ENCODE measurements at places on chromosomes 12 and 14.
A peak's percentile ranks its signal among the peaks of the same experiment; 100 is the strongest.

DNA sequence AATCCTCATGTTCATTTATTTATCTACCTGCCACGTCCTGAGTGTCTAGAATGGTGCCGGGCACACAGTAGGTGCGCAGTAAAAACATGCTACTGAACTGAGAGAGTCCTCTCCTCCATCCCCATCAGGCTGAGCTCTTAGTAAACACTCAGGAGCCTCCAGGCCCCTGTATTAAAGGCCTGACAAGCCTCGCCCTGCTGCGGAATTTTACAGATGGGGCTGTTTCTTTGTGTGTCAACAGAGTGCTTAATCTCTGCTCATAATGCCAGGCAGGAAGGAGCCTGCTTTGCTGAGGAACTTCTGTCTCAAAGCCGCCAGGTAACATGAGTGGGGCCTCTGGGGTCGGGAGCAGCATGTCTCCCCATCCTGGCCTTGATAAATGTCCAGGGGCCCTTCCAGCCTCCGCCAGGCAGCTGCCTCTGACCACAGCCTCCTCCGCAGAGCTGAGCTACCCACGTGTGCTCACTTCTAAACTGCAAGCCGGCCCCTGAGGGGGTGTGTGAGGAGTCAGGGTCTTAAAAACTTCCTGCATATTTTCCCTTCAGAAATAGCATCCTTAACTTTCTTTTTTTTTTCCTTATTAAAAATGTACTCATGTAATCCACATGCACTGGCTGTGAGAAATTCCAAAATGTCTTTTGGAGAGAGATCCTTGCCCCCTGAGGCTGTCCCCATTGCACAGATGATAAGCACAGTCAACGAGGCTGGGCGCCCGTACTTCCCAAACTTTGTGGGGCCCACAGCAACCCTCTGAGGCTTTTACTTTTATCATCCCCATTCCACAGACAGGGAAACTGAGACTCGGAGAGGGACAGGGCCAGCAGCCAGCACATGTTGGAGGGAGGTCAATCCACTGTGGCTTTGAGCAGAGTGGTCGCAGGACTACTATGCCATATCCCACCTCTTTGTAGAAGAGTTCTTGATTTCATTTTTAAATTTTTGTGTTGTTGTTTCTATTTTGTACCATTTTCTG lies 116.0 kb upstream of the NCOR2 start:
- peak; percentile 72 for DNase-seq

GRCh38 chr12:2375871-2376270 lies 323.1 kb downstream of the CACNA1C start:
- DNase-seq, result no peak

DNA sequence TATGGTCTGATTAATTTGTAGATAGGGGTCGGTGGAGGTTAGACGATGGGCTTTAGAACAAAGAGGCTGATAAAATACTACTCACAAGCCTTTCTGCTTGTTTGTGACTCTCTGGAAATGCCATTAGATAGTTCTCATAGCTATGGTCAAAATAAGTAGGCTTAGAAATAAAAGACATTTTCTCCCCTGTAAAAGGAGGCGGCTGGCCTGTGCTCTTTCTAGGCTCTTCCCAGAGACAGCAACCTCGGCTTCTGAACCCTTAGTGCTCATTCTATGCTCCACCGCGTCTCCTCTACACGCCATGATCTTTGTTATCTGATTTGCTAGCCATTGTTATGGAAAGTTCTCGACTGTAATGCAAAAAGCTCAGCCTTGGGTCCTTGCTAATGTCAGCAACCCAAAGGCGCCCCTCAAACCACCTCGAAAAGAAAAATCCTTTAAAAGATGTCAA lies 64.5 kb downstream of the CRADD start:
- no peak for DNase-seq

DNA sequence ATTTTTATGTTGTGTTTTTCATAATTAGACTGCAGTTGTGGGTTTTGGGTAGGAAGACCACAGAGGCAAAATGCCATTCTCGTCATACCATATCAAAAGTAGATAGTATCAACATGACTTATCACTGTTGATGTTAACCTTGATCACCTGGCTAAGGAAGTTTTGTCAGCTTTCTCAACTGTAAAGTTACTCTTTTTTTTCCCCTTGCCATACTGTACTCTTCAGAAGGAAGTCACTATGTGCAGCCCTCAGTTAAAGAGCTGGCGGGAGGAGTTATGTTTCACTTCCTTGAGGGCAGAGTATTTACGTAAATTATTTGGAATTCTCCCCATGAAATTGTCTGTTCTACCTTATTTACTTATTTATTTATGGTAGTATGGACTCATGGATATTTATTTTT lies 78.7 kb downstream of the PRORP start:
- peak; percentile 9 for DNase-seq

GRCh38 chr12:46934374-46935111 lies 108.7 kb upstream of the SLC38A4 start:
- DNase-seq, result no peak

GRCh38 chr14:30180219-30180618 lies 252.6 kb upstream of the PRKD1 start:
- no peak for DNase-seq

DNA sequence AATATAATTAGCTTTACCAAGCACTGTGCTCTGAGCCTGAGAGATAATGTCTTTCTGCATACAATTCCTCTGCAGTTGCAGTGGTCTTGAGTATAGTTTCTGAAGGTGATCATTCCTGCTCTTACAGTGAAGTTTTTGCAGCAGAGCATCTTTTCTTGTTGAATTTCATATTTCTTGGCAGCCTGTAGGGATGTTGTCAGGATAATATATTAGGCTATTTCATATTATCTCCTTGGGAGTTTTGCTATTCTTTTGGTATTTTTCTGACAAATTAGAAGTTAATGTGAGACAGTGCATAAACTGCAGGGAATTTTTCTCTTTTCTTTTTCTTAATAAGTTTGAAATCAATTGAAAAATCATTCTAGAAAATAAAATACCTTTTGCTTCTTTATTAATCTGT lies 1502.6 kb upstream of the FLRT2 start:
- DNase-seq, result peak; percentile 22

- peak; percentile 72 for DNase-seq
Measured at GRCh38 chr12:130339951-130340350, 2.3 kb downstream of the PIWIL1 start.

DNA sequence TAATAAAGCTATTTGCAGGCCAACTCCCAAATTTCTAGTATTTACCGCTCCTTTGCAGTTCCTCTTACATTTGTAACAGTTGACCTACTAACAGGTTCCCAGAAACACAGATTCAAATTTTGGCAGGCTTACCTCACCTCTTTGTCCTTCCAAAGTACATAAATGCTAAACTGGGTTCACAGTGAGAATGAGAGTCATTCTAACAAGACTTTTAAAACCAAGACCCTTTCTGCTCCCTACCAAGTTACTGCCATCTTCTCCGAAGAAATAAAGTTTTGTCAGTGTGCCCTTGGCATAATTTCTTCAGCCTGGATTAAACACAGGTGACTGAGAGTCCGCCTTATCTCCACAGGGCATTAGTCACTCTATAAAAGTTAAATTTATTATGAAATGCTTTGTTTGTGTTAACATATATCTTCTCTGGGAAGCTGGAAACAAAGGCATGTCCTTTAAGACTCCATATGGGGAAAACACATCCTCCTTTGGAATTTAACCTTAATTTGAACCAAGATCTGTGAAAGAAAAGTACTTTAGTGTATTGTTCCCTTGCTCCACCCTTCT lies 28.2 kb downstream of the FOXA1 start:
- DNase-seq, result peak; percentile 57

GRCh38 chr12:94965982-94966630 lies 37.4 kb downstream of the NDUFA12 start:
- DNase-seq, result no peak

DNA sequence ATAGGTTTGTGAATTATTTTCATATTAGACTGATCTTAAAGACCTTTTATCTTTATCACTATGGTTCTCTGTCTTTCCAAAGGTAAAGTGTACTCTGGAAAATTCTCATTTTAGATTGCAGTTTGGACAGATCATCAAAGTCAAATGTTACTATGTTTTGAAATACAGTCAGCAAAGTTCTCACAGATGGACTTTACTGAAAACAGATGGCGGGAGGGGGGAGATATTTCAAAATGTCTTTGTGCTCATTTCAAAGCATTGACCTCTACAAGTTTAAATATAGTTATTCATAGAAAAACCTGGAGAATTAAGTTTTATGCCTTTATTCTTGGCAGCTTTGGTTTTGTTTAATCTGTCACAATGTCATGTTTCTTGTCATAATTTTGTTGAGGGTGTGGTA lies 51.8 kb upstream of the LRTM2 start:
- no peak for DNase-seq

GRCh38 chr14:34098045-34098984 lies 147.4 kb upstream of the EGLN3 start:
- DNase-seq, result peak; percentile 46

DNA sequence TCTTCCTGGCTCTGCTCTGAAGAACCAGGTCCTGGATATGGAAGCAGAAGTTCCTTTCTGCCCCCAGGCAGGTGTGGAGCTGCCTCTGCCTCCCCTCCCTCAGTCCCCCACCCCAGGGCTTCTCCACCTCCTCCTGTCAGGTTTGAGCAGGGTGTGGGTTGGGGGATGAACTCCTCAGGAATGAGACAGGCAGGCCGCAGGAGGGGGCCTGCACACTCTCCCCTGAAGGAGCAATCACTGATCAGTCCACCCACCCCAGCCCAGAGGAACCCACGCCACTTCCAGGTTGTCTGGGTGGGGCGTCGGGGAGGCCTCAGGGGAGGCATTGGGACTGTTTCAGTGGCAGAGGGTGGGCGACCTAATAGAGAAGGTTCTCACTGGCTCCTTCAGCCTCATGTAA lies 26.6 kb downstream of the FAIM2 start:
- DNase-seq, result no peak

GRCh38 chr12:71685312-71685906 lies 473 bp upstream of the TMEM19 start:
- no peak for DNase-seq

GRCh38 chr12:125882141-125882540 lies 816.9 kb downstream of the AACS start:
- peak; percentile 20 for DNase-seq

Data from stomach (tissue), 19 donors.